SW480 (cell line): ENCODE measurements at places on chromosomes 5 and 9.

GRCh38 chr9:119963798-119964372 lies 594.6 kb upstream of the BRINP1 start:
- peak; percentile 90 for DNase-seq

DNA sequence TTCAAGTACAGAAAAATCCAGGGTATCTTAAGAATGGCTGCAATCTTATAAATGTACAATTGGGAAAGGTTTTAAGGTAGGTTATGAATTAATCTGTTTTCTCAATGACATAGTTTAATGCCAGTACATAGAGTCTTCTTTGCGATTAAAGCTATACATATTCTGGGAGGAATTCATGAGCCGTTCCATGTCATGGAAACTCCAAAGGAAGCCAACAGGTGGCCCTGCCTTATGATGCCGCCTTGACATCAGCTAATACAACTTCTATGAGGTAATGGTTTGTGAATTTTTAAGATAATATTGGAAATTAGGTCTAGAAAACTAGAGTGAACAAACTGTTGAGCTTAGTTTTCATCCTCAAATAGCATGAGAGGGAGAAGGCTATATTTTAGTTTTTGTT lies 713.4 kb downstream of the EFNA5 start:
- DNase-seq: no peak

DNA sequence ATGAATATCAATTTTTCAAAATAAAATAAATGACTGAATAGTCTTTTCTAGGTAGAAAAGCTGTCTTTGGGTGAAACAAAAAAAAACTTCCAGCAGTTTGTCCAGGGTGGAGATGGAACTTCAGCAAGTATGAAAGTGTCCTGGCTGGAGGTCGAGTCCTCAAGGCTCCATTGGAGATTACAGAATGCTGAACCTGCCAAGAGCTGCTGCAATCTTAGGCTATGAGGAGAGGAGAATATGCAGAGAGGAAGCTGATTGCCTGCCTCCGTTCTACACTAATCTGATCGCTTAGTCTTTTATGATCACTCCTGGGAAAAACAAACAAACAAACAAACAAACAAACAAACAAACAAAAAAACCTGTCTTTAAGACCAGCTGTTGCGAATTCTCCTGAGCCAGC lies 50.6 kb downstream of the NREP start:
- no peak for DNase-seq

GRCh38 chr5:180873615-180874520 lies 12.8 kb upstream of the ZFP62 start:
- DNase-seq: peak; percentile 36

DNA sequence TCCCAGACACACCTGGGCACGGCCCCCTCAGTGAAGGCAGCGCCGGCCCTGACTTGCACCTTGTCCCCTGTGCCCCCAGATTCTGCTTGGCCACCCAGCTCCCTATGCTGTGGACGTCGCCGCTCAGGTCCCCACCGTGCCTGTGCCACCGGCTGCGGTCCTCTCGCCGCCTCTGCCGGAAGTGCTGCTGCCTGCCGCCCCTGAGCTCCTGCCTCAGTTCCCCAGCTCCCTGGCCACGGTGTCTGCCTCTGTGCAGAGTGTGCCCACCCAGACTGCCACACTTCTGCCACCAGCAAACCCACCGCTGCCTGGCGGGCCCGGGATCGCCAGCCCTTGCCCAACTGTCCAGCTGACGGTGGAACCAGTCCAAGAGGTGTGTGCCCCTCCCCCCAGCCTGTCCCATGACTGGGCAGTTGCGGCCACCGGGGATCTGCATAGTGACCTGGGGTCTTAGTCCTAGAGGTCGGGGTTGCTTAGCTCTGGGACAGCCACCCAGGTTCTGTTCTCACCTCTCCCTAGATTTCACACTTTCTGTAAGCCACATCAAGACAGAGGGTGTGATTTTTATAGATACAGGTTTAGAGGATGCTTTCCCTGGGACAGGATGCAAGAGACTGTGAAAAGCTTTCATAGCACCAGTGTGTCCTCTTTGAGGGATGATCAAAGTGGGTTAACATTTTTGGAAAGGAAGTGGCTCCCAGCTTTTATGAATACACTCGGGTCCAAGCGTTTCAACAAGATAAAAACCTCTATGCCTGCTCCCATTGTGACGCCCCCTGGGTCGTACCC lies 78.0 kb downstream of the WNK2 start:
- DNase-seq: no peak

GRCh38 chr9:38335686-38336085 lies 56.8 kb upstream of the ALDH1B1 start:
- no peak for DNase-seq

DNA sequence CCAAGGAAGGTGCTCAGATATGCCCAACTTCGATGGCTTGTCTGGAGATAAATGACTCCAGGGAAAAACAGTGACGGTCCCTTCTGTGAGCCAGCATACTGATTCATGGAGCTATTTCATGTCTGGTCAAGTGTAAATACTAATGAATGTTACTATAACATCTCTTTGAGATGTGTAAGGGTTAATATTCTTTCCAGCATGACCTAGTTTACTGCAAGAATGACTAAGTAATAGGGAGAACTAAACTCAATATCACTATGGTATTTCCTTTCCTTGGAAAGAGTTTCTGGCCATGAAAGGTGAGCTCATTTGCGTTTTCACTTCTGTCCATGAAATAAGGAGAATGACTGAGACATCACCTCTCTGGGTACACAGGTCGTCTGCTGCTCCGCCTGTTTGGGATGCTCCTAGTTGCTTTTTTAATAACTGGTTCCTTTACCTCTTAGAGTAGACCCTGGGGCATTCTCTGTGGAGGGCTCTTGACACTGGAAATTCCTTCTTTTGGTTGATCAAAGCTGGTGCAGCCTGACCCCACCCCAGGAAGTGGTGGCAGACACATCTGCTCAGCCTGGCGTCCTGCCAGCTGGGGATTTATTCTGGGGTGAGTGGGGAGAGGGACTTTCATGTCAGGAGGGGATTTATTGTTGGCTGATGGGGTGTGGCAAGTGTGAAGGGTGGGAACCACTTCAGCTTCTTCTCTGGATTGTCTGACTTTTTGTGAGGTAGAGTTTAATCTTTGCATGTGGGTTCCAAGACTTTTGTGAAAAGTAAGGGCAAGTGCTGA lies 250.0 kb upstream of the MPDZ start:
- peak; percentile 63 for DNase-seq

DNA sequence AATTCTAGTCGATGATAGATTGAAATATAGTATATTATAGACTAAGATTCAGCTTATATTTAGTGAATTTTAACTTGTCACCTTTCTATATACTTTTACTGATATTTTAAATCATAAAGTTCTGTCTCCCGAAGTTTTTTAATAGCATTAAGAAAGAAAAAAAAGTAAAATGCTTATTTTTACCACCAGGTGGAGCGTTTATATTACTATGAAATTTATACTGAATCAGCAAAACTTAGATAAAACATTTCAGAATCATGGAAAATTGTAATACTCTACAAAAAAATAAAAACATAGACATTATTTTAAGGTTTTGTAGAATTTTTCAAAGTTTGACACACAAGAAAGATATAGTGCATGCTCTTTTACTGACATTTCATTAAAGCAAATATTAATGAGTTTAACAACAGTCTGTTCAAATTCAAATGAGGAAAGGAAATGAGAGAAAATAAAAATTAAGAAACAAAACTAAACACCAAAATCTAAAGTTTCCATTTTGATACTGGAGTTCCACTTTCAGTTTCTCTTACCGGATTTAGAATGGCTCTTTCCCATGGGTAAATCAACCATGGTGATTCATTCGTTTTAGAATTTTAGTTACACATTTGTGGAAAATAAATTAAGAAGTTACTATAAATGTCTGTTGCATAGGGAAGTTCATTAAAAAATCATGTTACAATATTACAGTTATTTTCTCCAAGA lies 1035.3 kb downstream of the CDH12 start:
- no peak for DNase-seq

DNA sequence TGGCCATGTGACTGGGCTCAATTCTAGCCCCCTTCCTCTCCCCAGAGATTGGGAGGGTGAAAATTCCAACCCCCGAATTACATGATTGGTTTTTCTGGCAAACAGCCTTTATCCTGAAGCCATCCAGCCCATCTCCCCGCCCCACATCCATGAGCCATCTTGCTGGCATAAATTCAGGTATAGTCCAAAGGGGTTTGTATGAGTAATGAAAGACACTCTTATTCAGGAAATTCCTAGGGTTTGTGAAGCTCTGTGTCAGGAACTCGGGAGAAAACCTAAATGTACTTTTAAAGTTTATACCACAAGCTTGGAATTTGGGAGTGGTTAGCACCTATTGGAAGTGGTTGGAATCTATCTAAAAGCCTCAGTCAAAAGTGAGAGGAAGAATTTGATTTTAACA lies 80.6 kb upstream of the SIMC1 start:
- DNase-seq: no peak

- DNase-seq: peak; percentile 62
These were observed 28.1 kb downstream of the NEK6 start for GRCh38 chr9:124285903-124286291.

DNA sequence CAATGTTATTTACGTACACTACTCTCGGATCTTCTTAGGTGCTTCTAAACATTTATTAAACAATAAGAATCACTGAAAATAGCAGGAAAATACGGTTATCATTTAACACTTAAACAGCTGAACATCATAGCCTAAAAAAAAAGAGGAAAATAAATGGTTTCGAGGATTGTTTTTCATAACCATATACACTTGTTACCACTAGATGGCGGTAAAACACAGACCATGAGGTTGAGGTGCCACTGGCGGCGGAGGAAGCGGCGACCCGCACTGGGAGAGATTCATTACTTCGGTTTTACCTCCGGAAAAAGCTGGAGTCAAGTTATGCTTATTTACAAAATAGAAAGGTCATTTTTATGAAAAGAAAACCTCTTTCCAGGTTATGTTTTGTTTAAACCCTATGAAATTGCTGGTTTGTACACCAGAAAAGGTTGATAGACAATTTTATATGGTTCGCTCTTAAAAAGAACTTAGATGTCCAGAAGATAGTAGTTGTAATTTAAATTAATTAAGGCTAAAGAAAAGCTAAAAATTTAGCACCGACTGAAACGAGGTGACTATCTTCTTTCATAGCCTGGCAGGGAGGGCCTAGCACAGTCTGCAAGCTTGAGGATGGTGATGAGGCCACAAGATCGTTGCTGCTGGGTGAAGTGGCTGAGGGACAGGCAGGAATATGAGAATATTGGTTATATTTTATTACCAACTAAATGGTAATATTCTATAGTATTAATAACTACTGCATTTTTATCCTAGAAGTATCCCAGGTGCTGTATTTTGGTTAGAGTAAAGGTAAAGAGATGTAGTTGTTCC lies 605.7 kb downstream of the RAB3C start:
- peak; percentile 70 for DNase-seq

DNA sequence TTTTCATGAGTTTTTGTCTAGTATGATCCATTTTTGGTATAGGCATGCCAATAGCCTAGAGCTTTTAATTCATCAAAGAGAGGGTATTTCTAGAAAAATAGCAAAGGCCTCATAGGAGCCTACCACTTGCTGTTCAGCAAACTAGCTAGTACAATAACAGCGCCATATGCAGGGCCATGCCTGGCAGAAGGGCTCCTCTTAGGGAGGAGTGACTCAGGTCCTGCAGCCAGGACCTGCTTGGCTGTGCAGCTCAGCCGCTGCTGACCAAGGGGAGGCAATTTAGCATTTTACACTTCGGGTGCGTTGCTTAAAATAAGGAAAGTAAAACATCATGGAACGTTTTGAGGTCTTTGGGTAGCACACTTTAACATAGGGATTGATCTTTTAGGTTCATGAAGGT lies 100.6 kb downstream of the TRIO start:
- DNase-seq: no peak

DNA sequence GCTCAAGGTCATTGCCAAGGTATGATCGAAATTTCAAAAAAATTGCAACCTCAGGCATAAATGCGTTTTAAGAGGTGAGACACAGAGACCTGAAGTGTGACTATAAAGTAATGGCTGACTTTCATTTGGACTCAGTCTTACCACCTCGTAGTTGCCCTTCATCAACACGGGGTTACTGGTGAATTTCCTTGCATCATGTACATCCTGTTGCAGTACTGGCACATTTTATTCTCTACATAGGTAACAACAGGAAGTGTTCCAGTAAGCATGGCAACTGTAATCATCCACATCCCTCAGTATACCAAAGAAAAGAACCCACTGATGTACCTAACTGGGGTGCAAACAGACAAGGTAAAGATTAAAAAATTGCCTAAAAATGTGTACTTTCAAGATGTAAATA lies 29.3 kb downstream of the MOCS2 start:
- DNase-seq: no peak

- DNase-seq: no peak
These were observed 25.8 kb downstream of the FBXW2 start for GRCh38 chr9:120767451-120767850.

DNA sequence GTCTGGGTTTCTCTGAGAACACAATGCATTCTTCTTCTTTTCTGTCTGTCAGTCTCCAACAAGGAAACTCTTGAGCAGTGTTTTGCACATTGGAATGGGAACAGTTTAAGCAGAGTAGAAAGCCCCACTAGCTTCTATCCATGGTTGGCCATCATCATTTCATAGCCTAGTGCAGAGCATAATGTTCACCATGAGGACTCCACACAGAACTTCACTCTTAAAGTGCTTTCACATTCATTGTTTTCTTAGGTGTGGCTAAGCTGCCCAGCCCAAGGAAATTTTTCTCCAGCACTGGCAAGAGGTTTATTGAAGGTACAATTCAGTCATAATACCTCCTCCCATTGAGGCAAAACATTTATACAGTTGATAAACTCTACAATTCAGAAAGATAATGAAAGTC lies 503.0 kb upstream of the CD180 start:
- no peak for DNase-seq

GRCh38 chr5:89268460-89268859 lies 385.5 kb upstream of the MEF2C start:
- DNase-seq: no peak

GRCh38 chr9:88344013-88344412 lies 44.2 kb upstream of the SPIN1 start:
- DNase-seq: no peak

- no peak for DNase-seq
These were observed 24.7 kb downstream of the WWC1 start for GRCh38 chr5:168316139-168316578.

DNA sequence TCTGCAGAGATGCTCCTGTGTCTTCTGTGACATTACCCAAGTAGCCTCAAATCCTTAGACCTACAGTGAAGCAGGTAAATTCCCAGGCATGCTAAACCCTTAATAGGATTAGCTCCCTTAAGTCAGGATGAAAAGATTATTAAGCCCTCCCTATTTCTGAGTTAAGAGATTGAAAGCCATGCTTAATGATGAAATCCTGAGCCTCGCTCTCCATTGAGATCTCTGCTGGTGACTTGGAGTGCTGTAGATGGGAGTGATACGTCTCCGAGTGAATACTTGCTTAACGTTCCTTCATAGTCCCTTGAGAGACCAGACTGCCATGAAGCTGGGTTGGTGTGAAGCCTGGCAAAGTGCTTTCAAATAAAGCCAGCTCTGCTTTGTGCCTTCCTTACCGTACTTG lies 34.2 kb downstream of the AOPEP start:
- no peak for DNase-seq
